ENCODE measurements at places on chromosomes 11 and 22.

DNA sequence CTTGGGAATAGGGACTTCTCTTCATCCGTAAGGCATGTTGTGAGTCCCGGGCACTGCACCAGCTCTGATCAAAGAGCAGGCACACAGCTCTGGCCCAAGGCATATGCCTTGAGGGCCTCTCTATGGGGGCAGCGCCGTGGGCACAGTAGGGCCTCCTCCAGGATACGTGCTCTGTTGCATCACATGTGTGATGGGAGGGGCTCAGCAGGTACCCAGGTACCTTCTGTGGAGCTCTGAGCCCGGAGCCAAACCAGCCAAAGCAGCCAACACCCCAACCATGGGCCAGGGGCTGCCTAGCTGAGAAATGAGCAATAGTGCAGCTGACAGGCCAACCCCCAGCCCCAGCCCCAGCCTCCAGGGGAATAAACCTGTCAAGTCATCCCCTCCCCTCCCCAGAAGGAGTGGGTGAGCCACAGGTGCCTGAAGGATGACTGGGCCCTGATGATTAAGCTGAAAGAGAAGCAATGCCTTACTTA, 79.7 kb upstream of the SHISAL1 start:
- no peak for DNase-seq

GRCh38 chr22:34567367-34567766, 498.6 kb upstream of the ISX start:
- DNase-seq: no peak

GRCh38 chr11:86591631-86592030, 80.8 kb downstream of the ME3 start:
- DNase-seq: no peak

- no peak for DNase-seq
These were observed 18.4 kb downstream of the CUL5 start for GRCh38 chr11:108027057-108027456.

GRCh38 chr11:29490938-29491337, 525.9 kb downstream of the KCNA4 start:
- no peak for DNase-seq

DNA sequence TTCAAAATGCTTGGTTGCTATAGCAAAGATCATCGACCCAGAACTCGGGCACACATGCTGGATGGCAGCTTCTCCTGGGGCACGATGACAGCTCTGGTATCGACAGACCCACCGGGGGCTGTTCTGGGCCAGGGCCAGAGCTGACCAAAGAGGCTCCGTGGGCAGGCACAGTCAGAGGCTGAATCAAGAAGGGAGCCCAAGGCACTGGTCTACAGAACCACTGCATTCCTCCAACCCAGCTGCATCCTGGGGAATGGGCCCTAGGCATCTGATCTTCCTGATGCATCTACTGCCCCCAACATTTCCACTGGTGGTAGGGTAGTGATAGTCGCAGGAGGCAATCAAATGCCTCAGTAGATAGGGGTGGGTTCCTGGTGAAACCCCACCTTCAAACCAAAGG, 470.3 kb downstream of the TBC1D22A start:
- no peak for DNase-seq

GRCh38 chr22:44307509-44308169, 5.1 kb downstream of the SHISAL1 start:
- DNase-seq: no peak

DNA sequence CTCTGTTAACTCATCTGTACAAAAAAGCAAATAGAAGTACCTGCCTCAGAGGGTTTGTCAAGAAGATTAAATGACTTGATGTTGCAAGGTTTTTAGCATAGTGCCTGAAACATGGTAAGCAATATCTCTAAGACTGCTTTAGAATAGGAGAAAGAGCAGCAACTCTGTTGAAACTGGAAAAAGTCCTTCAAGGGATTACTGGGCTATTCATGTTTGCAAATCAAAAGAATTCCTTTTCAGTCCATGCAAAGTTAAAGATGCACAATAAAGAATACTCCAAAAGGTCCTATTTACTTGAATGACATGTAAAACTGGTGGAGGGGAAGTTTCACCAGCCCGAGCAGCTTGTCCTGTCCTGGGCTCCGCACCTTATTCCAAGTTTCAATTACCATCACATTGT, 70.6 kb downstream of the C2CD3 start:
- no peak for DNase-seq

Measured in stimulated activated CD4-positive, alpha-beta T cell treated with anti-CD3 and anti-CD28 coated beads, Interleukin-4, amount 100 ng/mL, for 48 hours (primary cell).